Stimulated activated CD4-positive, alpha-beta T cell treated with anti-CD3 and anti-CD28 coated beads, Interleukin-4, amount 100 ng/mL, for 24 hours (primary cell): ENCODE measurements at places on chromosomes 1 and 21.

DNA sequence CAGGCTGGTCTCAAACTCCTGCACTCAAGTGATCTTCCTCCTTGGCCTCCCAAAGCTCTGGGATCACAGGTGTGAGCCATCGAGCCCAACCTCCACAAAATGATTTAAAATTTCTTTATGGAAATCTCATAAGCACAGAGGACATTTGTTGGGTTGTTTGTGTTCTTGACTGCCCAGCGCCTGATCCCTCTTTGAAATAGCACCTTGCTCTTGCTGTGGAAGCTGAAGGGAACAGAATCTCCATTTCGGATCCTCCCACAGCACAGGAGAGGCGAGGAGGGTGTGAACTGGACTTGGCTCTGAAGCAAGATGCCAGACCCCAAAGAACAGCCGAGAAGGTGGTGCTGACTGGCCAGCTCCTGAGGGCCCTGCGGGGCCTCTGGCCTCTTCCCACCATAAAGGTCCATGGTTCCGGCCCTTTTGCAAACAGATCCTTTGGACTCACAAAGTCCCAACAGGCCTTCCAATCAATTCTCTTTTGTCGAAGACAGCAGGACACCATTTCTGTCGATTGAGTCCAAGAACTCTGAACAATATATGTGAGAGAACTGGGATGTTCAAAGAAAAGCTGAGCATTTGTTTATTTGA, 45.6 kb upstream of the COA6 start:
- DNase-seq: no peak

GRCh38 chr21:44473915-44474555, 18.7 kb downstream of the LRRC3 start:
- no peak for DNase-seq

GRCh38 chr1:230786385-230786753, 39.2 kb downstream of the CAPN9 start:
- no peak for DNase-seq

DNA sequence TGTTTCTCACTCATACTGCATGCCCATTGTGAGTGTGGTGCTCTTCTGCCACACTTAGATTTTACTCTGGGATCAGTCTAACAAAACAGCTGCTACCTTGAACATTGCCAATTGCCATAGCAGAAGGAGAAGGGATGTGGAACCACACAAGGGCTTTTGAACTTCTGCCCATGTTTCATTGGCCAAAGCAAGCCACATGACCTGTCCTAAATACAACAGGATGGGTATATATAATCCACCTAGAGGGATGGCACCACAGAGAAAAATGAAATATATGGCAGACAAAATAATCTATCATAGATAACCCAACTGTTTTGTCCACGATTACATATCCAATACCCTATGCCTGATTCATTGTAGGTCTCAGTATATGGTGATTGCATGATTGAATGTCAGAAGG, 26.3 kb downstream of the PDE4B start:
- DNase-seq: no peak

DNA sequence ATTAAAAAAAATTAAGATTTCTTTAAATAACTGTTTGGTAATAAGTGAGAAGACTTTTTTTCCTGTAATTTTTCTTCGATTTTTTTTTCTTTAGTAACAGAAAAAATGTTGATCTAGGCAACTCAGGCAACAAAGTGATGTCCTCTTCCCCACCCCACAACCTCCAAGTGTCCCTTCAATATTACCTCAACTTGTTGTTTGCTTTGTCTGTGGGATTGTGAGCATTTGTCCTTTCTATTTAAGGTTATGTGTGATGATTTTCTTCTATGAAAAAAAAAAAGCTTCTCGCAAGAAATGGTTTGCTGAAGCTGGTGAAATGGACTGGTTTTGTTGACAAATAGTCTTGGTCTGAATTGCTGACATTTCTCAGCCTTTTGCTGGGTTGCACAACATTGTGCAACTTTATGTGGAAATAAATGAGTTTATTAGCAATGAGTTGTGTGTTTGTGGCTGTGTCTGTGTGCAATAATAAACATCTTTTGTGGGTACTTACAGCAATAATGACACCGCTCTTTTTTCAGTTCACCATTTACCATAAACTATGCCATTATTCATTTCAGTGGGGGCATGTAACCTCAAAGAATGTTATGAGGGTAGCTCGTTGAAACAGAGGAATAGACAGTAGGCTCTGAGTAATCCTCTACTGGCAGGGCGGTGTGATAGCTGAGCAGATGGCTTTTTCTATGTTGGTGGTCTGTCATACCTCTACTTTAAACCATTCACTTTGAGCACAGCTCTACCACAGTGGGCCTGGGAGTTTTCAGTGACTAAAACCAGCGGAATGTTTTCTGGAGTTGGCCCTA, 218.4 kb downstream of the HLX start:
- DNase-seq: no peak

GRCh38 chr1:7611421-7612010, 159.6 kb upstream of the VAMP3 start:
- no peak for DNase-seq

- no peak for DNase-seq
These were observed 71.6 kb downstream of the XCL2 start for GRCh38 chr1:168472223-168472622.

GRCh38 chr1:109902204-109902985, 8.3 kb upstream of the CSF1 start:
- DNase-seq: no peak

- peak; percentile 54 for DNase-seq
These were observed 57.1 kb upstream of the ATP1B1 start for GRCh38 chr1:169049258-169049938.

DNA sequence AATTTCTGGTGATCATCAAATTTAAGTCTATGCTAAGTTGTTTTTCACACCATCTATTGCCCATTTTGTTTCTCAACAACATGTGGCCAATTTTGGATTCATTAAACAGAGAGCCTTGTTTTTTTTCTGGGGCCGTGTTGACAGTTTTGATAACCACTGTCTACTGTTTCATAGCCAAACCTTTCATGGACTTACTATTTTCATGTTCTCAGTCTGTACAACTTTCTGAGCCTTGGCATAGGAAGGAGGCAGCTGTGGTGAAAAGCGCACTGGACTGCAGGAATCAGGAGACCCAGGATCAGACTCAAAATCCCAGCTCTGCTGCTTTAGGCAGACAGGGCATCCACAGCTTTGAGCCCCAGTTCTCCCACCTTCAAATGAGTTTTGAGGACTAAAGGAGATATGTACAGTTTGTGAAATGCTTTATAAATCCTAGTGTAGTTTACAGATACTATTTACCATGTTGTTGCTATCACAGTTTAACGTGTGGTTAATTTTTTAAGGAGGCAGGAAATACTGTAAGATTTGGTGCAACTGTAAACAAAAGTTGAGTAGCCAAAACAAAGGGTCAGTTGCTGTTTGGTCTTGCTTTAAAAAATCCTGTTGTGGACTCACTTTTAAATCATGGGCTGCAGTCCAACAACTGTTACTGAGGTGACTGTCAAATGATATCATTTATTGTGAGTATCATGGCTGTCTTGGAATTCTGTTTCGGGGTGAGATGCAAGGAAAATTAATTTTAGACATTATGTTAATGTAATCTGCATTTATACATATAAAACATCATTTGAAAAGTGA, 2.9 kb downstream of the MACO1 start:
- DNase-seq: no peak

DNA sequence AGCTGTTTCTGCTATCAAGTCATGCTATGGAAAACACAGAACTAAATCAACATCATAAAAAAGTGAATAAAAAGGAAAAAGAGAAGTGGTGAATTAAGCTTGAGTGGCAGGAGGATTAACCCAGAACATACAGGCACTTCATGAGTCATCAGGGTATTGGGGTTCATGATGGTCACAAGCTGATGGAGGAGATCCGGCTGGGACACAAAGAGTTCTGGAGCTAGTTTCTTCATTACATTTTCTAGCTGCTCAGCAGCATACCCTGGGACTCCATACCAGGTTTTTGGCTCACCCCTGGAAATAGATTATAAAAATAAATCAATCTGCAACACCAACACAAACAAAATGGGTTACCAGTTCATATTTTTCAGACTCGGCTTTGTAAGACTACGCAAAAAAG, 42.5 kb upstream of the SYT2 start:
- no peak for DNase-seq

- DNase-seq: no peak
These were observed 682.4 kb upstream of the ADGRL4 start for GRCh38 chr1:79688932-79689331.
